ENCODE measurements at places on chromosomes 16 and 17.

DNA sequence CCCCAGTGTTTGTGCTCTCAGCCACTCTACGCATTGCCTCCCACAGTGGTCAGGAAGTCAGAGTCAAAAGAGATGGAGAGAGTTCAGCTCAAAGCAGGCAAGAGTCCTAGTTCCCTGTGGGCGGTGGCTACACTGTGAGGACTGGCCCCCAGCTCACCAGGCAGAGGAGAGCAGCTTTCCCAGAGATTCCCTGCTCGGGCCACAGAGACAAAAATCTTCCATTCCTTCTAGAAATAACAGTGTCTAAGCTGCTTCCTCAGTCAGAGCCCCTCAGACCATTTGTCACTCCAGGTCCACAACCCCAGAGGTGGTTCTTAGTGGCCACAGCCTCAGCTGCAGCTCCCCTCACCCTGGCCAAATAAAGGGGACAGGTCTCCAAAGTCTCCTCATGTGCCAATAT lies 263.0 kb upstream of the RPL38 start:
- no peak for DNase-seq

DNA sequence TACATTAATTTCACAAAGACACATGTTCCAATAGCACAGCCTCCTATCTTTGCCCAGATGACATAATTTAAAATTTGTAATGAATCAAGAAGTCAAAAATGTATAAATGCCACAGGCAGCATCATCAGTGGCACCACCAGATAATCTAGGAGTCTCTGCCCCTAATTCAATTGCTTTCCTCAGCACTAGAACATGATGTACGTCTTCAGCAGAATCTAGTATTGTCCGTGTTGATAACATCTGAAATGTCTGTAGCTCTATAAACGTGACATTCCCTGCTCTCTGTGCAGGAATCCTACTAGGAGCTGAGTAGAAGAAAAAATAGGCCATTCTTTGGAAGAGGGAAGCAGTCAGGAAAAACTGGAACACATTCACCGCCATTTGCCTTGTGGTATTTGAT lies 21.4 kb upstream of the SLC38A8 start:
- DNase-seq, result no peak

GRCh38 chr16:89355686-89356085 lies 134.7 kb downstream of the ANKRD11 start:
- no peak for DNase-seq

- DNase-seq, result no peak
These were observed 21.7 kb downstream of the SPHK1 start for GRCh38 chr17:76405967-76406647.

DNA sequence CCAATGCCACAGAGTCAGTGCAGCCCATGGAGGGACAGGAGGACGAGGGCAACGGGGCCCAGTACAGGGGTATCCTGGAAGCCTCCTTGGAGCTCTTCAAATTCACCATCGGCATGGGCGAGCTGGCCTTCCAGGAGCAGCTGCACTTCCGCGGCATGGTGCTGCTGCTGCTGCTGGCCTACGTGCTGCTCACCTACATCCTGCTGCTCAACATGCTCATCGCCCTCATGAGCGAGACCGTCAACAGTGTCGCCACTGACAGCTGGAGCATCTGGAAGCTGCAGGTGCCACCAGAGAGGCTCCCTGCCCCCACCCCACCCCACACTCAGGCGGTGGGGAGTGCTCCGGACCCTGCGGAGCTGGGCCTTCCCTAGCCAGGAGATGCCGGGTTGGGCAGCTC lies 16.6 kb downstream of the TRPV2 start:
- DNase-seq, result no peak

DNA sequence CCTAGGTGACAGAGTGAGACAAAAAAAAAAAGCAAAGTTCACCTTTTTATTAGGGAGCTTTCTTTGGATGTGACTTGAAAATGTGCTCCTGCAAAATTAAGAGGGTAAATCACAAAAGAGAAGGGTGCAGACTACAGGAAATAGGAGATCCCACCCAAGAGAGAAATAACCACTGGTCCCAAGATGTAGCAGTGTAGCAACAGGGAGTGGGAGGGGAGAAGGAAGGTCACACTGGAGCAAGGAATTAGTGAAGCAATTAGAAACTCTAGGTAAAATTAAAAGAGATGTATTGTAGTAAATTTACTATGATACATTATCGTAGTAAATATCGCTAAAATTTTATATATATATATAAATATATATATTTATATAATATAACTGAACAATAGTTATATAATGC lies 12.3 kb upstream of the SPN start:
- no peak for DNase-seq

- DNase-seq, result no peak
These were observed 458 bp downstream of the ENKD1 start for GRCh38 chr16:67666032-67666551.

GRCh38 chr17:65389426-65389825 lies 172.0 kb downstream of the AXIN2 start:
- no peak for DNase-seq

GRCh38 chr16:86127366-86127765 lies 228.4 kb downstream of the IRF8 start:
- no peak for DNase-seq

GRCh38 chr16:10835281-10835931 lies 16.8 kb upstream of the TVP23A start:
- no peak for DNase-seq

DNA sequence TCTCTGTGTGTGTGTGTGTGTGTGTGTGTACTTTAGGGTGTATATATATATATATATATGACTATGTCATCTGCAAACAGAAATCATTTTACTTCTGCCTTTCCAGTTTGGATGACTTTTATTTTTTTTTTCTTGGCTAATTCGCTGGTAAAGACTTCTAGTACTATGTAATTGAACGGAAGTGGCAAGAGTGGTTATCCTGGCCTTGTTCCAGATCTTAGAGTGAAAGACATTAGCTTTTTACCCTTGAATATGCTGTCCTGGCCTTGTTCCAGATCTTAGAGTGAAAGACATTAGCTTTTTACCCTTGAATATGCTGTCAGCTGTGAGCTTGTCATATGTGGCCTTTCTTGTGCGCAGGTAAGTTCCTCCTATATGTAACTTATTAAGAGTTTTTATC lies 72.7 kb upstream of the MYOCD start:
- DNase-seq, result no peak

- DNase-seq, result no peak
These were observed 32.4 kb downstream of the DCAKD start for GRCh38 chr17:45018848-45019711.

- no peak for DNase-seq
These were observed 80.7 kb downstream of the HS3ST3A1 start for GRCh38 chr17:13520899-13521572.

- no peak for DNase-seq
These were observed 744 bp upstream of the PLXDC1 start for GRCh38 chr17:39151943-39152818.

All from kidney epithelial cell (primary cell).